ENCODE measurements at places on chromosomes 6 and 20. TPM values are rescaled to one million over a fixed set of nuclear protein-coding genes. Genes with fewer than 3 reads are reported as not detected.

GRCh38 chr6:116010790-116011401 is 49.8 kb downstream of the FRK start:
- peak; percentile 19 for DNase-seq

Gene EBF4
- total RNA-seq = 14.3 TPM

DNA sequence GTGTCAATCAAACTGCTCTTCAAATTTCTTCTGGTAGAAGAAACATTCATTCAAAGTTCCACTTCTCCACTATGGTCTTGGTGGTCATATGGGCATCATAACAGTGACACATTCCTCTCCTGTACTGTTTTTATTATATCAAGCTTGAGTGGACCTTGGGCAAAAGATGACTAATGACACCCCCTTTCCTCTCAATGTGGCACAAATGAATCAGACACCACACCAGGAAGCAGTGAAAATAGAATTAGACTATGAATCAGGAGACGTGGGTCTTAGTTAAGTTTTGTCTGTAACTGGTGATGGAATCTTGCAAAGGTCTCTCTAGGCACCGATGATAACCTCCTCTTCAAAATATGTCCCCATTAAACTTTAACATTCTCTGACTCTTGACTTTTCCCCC is 9.0 kb upstream of the NRSN1 start:
- no peak for DNase-seq

Gene WFDC12
- not detected for total RNA-seq

GRCh38 chr6:113112086-113112485 is 745.1 kb upstream of the MARCKS start:
- no peak for DNase-seq

Gene FERMT1
- total RNA-seq = not detected

DNA sequence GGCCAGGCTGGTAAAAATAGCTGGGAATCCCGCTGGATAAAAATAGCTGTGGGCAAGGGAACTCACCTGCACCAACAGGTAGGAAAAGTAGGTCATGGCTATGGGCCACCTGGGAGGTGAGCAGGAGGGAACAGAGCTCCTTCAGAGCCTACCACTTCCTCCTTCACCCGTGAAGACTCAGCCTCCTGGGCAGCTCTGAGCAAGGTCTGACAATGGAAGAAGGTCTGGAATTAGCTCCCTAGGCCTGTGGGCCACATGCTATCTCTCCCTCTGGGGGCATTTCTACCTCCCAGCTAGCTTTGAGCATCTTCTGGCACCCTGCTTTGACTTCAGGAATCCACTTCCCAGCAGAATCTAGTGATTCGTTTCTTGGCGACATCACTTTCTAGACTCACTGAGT is 153.9 kb downstream of the MRPL14 start:
- no peak for DNase-seq

DNA sequence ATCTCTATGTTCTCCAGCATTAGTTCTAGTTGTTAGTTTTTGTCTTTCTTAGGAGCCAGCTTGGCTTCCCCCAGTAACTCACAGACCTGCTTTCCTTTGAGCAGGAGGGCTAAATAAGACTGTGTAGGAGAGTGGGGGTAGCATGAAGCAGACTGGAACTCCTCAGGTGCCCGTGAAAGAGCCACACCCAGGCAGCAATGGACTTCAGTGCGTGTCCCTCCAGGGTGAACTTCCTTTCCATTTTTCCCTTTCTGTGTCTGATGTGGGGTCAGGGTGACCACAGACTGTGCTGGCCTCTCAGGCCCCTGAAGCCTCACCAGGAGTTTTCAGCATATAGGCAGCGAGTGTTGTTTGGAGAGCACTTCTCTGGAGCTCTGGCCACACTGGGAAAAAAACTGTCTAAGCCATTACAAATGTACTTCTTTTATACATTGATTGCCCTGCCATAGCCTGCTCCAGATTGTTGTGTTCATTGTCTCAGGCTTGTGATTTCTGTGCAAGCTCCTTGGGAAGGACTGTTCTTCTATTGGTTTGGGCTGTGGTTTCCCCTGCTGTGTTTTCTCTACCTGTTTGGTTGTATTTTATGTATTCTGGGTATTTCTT is 55.7 kb downstream of the SH3BGRL2 start:
- no peak for DNase-seq

- DNase-seq = no peak
Measured at GRCh38 chr6:134230087-134230700, 87.7 kb downstream of the SGK1 start.

GRCh38 chr6:111927321-111927720 is 54.1 kb upstream of the FYN start:
- no peak for DNase-seq

DNA sequence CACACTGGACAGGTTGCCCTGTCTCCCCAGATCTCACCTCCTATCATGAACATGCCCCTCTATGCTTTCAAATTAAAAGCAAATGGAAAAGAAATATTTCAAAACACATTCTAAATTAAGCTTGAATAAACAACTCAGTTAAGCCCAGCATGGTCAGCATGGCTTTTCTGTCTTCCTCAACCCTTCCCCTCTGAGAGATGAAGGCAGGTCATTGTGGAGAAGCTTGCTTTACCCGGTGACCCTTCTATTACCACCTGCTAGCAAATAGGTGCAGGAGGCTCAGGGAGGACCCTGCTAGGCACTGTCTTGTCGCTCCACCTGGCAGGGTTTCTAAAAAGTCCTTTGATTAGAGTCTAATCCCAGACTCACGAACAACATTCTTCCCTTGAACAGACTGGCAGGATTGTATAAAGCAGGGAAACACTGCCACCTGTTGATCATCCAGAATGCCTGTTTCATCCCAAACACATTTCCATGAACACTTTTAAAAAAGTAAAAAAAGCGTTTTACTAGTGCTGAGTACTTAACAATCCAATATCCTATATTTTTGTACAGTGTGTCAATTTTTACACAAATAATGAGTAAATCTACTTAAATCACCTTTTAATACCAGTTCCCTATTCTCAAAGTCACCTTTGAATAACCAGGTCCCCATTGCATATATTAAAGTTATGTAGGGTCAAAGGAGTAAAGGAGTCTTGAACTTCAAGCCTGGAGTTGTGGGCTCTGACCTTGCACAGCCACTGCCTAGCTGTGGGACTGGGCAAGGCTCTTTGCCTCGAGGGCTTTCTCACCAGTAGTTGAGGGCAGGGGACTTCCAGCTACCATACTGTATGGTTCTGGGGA is 75.5 kb downstream of the GPR6 start:
- peak; percentile 7 for DNase-seq
